Fibroblast of lung (primary cell): ENCODE measurements at places on chromosomes 1 and 21.

DNA sequence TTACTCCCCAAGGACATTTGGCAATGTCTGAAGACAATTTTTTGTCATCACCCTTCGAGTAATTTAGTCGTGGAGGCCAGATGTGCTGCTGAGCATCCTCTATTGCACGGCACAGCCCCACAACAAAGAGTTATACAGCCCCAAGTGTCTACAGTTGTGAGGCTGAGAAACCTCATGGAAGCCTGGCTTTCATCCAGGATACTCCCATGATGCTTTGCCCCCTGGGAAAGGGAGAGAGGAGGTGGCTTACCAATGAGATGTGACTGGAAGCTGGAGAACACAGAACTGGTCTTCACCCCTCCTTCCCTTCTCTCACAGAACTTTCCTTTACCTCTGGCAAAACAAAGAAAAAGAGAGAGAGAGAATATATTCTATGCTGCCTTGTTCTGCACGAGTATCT is 150.9 kb upstream of the VAMP3 start:
- no peak for DNase-seq

- no peak for DNase-seq
These were observed 8.3 kb downstream of the OXCT2 start for GRCh38 chr1:39762550-39763540.

DNA sequence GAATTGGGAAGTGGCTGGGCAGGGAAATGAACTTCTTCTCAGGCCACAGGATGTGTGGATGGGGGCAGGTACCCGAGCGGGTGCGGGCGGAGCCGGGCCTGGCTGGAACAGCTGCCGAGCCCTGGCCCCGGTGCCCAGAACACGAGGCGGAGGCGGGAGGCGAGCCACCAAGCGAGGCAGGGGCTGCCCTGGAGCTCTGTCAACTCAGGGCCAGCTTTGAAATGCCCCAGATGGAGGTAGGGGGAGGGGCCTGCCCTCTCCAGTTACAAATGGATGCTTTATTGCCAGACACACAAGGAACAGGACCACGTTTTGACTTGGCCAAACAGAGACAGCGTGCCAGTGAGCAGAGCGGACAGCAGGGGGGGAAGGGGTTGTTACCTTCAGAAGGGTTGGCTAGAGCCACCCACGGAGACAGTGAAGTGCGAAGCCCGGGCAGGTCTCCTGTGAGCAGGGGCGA is 240.4 kb downstream of the SDCCAG8 start:
- DNase-seq: peak; percentile 25

DNA sequence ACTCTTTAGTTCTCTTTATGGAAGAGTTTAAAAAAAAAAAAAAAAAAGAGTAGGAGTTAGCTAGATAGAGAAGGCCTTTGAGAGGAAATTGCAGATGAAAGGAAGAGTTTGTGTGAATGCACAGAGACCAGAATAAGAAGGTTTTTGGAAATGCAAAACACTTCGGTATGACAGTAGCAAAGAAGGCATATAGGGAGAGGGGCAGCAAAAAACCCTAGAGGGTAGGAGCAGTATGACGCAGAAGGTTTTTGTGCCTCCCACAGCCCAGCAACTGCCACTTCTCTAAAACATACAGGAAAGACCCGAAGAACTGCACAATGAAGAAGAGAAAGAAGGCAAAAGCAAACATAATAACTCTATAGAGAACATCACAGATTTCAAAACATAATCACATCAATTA is 84.3 kb downstream of the WDR64 start:
- no peak for DNase-seq

GRCh38 chr1:243236604-243237252 is 18.4 kb downstream of the CEP170 start:
- no peak for DNase-seq

GRCh38 chr1:19351873-19352272 is 39.7 kb downstream of the SLC66A1 start:
- DNase-seq: no peak

GRCh38 chr21:17427831-17428483 is 84.9 kb upstream of the CXADR start:
- no peak for DNase-seq

- DNase-seq: no peak
These were observed 8.3 kb downstream of the RHOC start for GRCh38 chr1:112698366-112699310.

GRCh38 chr1:212700892-212701819 is 1.5 kb upstream of the BATF3 start:
- DNase-seq: peak; percentile 58

- no peak for DNase-seq
These were observed 336.2 kb upstream of the SGIP1 start for GRCh38 chr1:66197785-66198184.

DNA sequence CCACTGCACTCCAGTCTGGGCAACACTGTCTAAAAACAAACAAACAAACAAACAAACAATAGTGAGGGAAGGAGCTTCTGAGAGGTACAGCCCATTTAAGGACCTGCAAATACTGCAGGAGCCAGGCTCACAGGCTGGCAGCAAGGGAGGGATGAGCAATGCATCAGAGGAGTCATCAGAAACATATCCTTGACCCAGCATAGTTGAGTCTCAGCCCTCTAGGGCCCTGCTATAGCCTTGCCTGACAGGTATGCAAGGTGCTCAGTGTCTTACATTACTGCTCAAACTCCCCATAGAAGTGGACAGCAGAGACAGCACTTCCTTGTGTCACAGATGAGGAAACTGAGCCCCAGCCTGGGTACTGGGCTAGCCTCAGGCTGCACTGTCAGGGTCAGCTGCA is 7.3 kb upstream of the TTC4 start:
- no peak for DNase-seq

DNA sequence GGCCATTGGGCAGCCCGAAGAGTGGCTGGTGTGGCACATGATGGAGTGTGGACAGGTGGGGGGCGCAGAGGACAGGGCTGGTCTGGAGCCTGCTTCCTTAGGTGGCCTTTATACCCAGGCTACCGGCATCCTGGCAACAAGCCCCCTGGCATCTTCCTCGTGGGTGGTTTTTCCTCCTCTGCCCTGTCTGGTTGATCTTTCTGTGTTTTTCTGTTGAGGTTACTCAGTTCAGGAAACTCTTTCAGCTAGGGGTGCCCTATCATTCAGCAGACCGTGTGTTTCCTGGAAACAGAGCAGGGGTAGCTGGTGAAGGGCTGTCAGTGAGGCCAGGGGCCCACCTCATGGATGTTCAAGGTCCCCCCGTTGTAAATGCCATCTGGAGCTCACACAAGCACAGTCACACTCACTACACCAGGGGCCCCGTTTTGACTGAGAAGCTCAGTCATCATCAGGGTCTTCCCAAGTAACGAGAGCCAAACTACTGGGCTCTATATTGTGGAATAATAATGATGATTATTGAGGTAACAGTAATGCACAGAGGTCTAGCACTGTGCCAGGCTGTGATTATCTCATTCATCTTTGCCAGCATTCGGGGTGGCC is at the start of gene KRTAP12-4:
Gene KRTAP12-4, minus strand, starts transcription at position 84 of the 600 bp plus-strand sequence. Its CDS starts 45 bp downstream, at position 39.
- no peak for DNase-seq

DNA sequence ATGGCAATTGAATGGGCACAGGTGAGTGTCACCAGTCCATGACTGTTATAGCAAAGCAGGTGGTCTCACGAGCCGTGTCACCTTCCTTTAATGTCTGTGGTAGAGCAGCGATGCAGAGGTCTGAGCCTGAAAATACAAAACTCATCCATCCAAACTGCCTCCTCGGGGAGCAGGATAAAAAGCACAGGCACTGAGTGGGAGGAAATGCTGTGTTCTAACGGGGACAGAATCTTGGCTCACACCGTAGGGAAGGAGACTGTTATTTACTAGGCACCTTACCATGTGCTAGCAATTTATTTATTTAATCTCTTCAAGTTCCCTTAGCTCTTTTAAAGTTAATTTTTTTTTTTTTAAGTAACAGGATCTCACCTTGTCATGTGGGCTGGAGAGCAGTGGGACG is 1.2 kb downstream of the ASCL5 start:
- DNase-seq: no peak

DNA sequence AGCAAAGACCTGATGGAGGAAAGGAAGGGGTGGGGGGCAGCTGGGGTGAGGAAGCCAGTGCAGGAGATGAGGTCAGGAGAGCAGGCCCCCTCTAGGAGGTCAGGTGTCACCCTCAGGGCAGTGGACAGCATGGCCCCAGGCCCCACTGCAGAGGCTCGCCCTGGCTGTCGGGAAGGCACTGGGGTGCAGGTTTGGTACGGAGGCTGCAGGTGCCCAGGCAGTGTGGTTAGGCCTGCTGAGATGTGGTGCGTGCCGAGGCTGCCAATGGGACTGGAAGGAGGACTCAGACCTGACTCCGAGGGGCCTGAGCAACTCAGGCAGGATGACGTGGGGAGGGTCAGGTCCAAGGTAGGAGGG is 82.3 kb downstream of the PCBP3 start:
- no peak for DNase-seq
